Esophagus mucosa (tissue), 1 donor: ENCODE measurements at places on chromosomes 6 and 20. TPM values are rescaled to one million over a fixed set of nuclear protein-coding genes. Genes with fewer than 3 reads are reported as not detected.

- ATAC-seq = no peak
Measured at GRCh38 chr6:90362318-90362717, 65.7 kb upstream of the BACH2 start.

DNA sequence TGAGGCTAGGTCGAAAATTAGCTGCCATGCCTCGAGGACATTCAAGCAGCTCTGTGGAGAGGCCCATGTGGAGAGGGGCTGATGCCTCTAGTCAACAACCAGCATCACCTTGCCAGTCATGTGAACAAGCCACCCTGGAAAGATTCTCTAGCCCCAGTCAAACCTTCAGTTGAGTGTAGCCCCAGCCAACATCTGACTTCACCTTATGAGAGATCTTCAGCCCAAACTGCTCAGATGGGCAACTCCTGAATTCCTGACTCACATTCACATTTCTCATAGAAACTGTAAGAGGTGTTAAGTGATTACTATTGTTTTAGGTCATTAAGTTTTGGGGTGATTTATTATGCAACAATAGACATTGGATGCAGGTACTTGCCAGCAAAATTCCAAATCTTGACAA lies 44.9 kb downstream of the GJA10 start:
- no peak for ATAC-seq

- ATAC-seq = no peak
Measured at GRCh38 chr20:58045579-58045978, 182.9 kb downstream of the ANKRD60 start.

Gene JPH2
- total RNA-seq = 1.0 TPM

Gene ZNF311
- 1.1 TPM for total RNA-seq

DNA sequence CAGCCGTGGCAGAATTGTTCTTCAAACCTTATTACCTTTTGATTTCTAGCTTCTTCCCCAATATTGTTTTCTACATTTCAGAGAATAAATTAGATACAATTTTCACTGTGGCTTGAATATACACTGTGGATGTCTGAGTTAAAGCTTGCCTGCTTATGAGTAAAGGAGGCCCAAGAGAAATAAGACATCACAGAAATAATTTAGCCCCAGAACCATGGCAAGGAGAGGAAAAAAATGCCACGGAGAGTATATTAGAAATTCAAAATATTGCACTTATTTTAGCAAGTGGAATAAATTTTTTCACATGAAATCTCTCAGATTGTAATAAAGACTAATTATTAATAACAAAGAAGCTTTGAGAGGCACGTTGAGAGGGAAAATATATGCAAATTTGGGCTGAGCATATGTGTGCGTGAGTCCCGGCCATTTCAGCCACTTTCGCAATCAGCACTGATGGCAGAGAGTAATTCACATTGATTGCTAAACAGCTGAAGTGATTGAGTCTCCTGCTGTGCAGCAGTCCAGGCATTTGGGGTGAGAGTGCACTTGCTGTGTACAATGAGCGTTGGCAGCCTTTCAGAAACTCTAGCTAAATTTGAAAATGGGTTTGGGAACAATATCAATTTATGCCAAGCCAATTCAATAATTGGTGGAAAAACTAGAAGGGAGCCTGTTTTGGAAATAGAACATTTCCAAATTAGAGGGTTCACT lies 596.0 kb downstream of the EPM2A start:
- ATAC-seq = no peak
